ENCODE measurements at places on chromosomes 2 and 18.

- no peak for DNase-seq
Measured at GRCh38 chr2:112138159-112139032, at the start of gene FBLN7. Gene FBLN7, plus strand, starts transcription at chr2:112138385. Its CDS starts 271 bp downstream, at chr2:112138656.

DNA sequence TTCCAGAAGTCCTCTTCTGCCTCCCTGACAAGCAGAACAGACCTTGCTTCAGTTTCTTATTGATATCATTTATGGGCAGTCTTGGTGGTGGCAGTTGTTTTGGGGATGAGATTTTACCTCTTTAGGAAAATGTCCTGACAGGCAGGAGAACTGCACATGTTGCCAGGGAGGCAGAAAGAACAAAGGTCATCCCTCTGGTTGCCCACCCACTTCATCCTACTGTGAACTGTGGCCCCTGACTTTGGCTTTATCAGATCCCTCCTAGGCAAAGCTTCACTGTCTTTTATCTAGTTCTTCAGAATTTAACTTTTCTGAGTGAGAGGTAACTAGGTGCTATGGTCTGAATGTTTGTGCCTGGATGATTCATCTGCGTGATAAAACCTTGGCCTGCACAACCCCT, 2071.3 kb upstream of the CELF4 start:
- DNase-seq, result no peak

DNA sequence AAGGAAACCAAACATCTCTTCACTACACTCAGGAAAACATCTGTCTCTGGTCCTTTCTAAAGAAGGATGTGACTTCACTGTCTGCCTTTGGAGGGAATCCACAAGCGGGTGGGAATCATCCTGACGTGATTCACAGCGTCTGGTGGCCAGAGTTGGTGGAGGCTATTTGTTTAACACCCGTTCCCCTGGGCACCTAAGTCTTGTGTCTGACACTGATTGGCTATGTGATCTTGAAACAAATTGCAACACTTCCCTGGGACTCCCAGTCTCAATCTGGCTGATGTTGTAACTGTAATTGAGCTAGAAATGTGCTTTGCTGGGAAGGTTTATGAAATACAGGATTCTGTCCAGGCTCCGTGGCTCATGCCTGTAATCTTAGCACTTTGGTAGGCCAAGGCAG, 28.8 kb upstream of the SIX3 start:
- no peak for DNase-seq

DNA sequence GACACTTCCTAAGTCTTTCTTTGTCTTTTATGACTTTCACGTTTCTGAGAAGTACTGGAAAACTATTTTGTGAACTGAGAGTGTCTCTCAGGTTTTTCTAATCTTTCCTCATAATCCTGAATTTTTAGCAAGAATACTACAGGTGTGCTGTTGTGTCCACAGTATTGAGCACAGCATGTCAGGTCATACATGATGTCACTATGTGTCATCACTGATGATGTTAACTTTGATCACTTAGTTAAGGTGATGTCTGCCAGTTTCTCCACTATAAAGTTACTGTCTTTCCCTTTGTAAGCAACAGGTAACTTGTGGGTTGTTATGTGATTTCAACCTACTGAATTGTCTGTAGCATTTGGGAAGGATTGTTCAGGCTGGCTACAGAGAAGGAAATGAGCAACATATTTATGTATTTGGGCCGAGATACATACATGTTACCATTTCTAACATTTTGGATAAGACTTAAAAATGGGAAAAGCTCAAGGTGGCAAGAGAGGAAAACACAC, 11.1 kb downstream of the MATN3 start:
- DNase-seq, result no peak

GRCh38 chr18:26978812-26979341, 113.4 kb upstream of the AQP4 start:
- DNase-seq, result no peak

- no peak for DNase-seq
Measured at GRCh38 chr2:40160751-40161218, 291.1 kb downstream of the SLC8A1 start.

- DNase-seq, result no peak
Measured at GRCh38 chr2:109258376-109258775, 129.4 kb downstream of the SH3RF3 start.

DNA sequence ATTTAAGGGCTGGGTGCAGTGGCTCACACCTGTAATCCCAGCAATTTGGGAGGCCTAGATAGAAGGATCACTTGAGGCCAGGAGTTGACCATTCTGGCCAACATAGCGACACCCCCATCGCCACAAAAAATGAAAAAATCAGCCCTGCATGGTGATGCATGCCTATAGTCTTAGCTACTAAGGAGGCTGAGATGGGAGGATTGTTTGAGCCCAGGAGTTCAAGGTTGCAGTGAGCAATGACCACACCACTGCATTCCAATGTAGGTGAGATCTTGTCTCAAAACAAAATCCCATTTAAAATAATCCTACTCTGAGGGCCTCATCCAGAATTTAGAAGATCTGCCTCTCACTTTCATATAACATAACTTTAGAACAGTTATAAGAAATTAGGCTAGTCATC, 2.7 kb upstream of the SERTAD2 start:
- no peak for DNase-seq

GRCh38 chr2:96715658-96716057, 24.2 kb downstream of the LMAN2L start:
- no peak for DNase-seq

DNA sequence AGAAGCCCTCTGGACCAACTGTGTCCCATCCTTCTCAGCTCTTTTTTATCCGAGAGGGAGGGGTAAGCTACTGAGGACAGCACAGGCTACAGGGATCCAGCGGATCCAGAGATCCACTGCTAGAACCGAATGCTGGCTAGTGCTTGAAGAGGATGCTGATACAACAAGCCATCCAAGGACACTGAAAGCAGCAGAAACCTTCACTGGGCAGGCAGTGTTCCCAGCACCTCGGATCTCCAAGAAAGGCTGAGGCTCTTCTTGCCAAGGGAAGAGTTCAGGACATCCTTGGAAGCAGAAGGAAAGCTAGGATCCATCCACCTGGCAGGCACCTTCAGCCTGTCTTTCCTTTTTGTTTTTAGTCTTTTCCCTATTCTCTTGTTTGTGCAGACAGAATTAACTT, 13.2 kb upstream of the FHOD3 start:
- no peak for DNase-seq

GRCh38 chr2:13201924-13202323, 485.2 kb downstream of the TRIB2 start:
- no peak for DNase-seq

DNA sequence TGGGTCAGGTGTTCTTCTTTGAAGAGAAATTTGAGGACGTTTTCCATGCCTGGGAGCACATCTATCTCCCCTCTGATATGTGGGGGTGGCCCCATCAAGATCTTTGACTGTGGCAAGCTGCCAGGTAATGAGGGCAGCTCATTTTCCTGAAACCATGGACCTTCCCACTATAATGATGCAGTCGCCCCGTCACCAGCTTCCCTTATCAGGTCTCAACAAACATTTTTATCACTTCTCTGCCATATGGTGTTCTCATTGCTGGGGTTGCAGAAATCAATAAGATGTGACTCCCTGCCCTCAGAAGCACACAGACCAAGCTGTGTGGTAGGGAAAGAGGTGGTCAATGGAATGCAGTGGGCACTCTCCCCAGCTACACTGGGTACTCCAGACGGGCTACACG, 48.4 kb upstream of the B3GNT7 start:
- DNase-seq, result no peak

DNA sequence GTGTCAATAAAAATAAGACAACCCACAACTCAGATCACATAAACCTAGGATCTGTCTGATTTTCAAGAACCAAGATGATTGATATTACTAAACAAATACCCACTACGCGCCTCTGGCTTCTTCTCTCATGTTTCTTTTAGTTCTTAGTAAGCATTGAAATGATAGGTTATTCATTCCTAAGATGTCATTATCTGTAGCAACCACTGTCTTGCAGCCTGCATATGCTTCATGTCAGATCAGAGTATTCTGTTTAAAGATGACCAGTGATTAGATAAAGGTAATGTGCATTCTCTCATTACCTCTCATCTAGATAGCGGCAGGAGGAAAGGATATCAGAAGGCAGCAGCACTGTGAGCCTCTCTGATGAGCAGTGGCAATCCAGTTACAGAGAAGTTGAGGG, 112.9 kb downstream of the SLC8A1 start:
- DNase-seq, result no peak

- no peak for DNase-seq
Measured at GRCh38 chr2:78353168-78353567, 672.3 kb upstream of the REG3G start.

- no peak for DNase-seq
Measured at GRCh38 chr18:29853126-29853525, 1189.4 kb downstream of the DSC3 start.

DNA sequence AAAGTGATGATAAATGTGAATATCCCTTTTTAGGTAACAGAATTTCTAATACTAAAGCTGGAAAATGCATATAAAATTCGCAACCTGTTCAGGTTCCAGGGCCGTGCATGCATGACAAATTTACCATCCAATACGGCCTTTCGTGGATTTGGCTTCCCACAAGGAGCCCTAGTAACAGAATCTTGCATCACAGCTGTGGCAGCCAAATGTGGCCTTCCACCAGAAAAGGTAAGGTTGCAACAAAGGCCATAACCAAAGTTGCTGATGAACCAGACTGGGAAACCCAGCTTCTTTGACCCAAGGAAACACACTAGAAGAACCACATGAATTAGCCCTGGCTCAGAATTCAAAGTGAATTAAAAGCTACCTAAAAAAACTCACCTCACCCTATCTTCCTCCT, 49.6 kb upstream of the BZW1 start:
- no peak for DNase-seq

DNA sequence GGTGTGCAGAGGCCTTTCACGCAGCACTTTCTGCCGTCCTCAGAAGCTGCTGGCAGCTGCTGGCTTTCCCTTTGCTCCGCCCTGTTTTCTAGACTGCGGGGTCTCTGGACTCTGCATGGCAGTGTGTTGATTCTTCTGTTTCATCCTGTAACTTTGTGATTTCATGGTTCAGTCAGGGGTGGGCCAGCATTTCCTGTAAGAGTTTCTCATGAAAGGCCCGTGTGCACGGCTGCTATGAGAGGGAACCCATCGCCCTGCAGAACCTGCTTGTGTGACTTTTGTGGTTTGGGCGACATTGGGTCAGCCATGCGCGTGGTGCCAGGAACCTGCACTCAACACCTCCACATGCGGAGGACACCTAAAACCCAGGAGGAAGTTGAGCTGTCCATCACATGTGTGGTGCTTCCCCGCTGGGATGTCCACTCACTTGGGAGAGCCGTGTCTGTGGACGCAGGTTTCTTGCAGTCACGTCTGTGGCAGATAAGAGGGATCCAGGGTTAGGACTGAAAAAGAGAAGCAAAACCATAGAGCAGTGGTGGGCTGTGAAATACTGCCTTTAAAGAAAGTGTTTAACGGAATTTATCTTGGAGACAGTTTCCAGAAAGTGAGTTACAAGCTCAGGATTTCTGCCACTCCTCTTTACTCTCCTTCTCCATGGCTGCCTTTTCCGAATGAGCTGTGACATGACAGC, 167.3 kb upstream of the ALKAL2 start:
- no peak for DNase-seq

DNA sequence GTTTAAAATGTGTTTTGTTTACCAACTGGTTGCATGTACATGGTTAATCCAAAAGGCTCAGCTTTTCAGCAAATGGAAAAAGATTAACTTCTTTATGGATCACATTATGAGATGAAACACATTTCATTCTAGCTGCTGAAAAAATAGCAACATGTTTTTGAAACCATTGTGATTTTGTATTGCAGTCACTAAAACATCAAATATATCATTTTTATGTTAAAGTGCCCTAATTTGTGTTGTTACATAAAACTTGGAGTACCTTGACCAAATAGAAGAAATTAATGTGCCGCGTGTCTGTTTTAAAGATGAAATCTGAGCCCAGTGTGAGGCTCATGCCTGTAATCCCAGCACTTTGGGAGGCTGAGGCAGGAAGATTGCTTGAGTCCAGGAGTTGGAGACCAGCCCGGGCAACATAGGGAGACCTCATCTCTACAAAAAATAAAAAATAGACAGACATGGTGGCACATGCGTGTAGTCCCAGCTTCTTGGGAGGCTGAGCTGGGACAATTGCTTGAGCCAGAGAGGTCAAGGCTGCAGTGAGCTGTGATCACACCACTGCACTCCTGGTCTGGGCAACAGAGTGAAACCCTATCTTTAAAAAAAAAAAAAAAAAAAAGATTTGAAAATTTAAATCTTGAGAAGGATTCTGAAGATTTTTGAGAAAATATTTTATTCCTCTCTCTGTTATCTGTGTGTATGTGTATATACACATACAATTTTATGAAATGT, 96.6 kb downstream of the FMNL2 start:
- DNase-seq, result no peak

DNA sequence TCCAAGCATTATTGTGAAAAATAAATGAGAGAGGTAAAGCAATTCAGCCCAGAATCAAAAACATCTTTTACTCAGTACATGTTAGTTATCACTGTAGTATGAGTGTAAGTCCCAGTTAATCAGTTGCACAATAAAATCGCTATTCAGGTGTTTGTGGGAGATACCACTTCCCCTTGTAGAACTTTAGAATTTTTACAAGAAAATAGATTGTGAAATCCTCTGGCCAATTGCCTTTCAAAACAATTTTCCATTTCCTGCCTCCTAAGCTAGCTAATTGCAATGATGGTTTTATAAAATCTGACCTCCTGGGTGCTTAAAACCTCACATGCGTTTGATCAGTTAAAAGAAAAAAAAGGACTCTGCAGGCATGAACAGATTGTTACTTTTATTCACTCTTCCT, 332.5 kb downstream of the PID1 start:
- DNase-seq, result no peak

GRCh38 chr18:40109252-40110049, 1845.6 kb upstream of the PIK3C3 start:
- no peak for DNase-seq

- DNase-seq, result no peak
Measured at GRCh38 chr2:1870431-1870830, 126.1 kb upstream of the PXDN start.

- DNase-seq, result no peak
Measured at GRCh38 chr2:36411962-36412444, 56.4 kb downstream of the CRIM1 start.

DNA sequence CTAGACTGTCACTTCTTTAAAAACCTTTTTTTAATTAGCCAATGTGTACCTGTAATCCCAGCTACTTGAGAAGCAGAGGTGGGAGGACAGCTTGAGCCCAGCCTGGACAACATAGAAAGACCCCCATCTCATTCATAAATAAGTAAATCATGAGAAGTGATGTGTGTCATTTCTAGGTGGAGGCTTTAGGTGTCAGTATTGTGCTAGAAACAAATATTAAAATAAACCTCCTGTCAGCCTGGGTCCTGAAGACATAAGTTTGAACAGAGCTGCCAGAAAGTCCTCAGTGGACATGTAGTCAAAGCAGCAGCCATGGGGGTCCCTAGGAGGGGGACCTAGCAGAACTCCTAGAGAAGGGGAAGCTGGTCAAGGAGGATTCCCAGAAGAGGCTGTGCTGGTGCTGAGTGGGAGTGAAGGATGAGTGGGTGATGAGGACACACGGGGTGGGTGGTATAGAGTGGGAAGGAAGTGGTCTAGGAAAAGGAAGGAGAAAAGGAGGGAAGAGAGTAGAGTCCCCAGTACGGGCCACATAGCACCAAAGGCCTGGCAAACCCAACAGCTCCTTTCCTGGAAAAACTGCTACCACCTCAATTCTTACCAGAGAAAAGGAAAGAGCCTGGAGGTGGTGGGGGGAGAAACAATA, 316.6 kb upstream of the NCKAP5 start:
- DNase-seq, result no peak

- DNase-seq, result no peak
Measured at GRCh38 chr18:23900994-23901393, 113.6 kb upstream of the TTC39C start.

Data from NCI-H1092 (cell line).